ENCODE measurements at places on chromosomes 1 and 21.
A peak's percentile ranks its signal among the peaks of the same experiment; 100 is the strongest.

GRCh38 chr21:33902349-33902748, 13.3 kb downstream of the ATP5PO start:
- DNase-seq, result no peak

- no peak for DNase-seq
These were observed 8.5 kb downstream of the SH3BGRL3 start for GRCh38 chr1:26288311-26288941.

DNA sequence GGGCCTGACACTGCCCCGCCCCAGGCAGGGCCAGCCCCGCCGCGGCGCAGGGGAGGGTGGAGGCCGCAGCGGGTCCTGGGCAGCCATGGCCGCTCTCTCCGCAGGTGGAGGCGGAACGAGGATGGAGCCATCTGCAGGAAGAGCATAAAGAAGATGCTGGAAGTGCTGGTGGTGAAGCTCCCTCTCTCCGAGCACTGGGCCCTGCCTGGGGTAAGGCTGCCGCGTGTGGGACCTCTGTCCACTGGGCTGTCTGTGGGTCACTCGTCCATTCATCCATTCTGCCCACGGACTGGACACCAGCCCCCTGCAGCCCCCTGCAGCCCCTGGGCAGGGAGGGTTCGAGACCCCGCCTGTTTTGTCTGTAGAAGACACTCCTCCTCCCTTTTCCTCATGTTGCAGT, 18.4 kb upstream of the LRRC3 start:
- no peak for DNase-seq

GRCh38 chr1:15848143-15848928, 829 bp downstream of the SPEN start:
- DNase-seq, result no peak

- peak; percentile 58 for DNase-seq
These were observed 14.8 kb upstream of the ZNF436 start for GRCh38 chr1:23384312-23385058.

DNA sequence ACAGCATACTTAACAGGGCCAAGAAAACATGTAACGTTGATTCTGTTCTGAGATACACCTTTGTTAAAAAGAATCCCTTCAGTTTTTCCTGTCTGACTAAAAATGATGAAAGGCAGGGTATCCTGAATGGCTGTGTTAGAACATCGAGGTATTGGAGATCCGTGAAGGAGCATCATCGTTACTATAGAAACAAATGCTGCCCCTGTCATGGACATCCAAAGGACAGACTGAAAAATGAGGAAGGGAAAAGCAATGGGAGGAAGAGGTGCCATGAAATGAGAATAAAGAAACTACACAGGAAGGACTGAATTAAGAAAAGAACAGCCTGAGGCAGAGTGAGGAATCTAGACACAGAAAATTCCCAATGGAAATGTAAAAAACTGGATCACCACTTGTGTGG, 257.9 kb downstream of the PDE4B start:
- no peak for DNase-seq

DNA sequence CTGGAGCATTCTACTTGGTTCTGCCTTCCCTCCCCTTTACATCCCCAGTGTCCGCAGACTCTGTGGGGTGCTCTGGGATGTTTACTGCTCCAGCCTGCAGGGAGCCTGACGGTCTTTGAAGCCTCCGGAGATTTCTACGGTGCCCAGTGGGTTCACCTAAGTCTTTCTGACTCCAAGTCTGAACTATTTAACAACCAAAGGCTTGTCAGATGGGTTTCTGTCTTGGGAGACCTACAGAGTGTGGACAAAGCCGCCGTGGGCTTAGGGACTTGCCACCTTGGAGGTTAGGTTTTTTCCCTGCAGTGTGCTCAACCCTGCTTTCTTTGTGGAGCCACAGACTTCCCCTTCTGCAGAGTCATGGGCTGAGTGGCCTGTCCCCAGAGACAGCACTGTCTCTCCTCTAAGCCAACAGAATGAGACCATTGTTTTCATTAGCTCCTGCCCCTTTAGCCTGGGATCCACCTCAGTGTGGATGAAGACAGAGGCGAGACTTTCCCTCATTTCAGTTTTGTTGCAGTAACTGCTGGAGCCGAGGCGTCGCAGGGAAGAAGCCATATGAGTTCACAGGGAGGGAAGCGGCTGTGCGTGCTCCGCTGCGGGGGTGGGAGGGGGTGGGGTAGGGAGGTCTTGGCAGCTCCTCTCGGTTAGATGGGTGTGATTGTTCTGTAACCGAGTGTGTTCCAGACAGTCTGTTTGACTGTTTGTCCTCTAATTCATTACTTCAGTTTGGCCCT, 120.7 kb downstream of the CNIH3 start:
- no peak for DNase-seq

- peak; percentile 96 for DNase-seq
These were observed 17.8 kb downstream of the SLFNL1 start for GRCh38 chr1:41003640-41004220.

- DNase-seq, result no peak
These were observed 129.3 kb upstream of the GJB5 start for GRCh38 chr1:34625521-34626015.

GRCh38 chr1:212401042-212401441, 13.6 kb downstream of the PACC1 start:
- no peak for DNase-seq

- no peak for DNase-seq
These were observed 841.1 kb downstream of the USP25 start for GRCh38 chr21:16570856-16571255.

- DNase-seq, result no peak
These were observed 533.0 kb upstream of the PRMT6 start for GRCh38 chr1:106523497-106523896.

DNA sequence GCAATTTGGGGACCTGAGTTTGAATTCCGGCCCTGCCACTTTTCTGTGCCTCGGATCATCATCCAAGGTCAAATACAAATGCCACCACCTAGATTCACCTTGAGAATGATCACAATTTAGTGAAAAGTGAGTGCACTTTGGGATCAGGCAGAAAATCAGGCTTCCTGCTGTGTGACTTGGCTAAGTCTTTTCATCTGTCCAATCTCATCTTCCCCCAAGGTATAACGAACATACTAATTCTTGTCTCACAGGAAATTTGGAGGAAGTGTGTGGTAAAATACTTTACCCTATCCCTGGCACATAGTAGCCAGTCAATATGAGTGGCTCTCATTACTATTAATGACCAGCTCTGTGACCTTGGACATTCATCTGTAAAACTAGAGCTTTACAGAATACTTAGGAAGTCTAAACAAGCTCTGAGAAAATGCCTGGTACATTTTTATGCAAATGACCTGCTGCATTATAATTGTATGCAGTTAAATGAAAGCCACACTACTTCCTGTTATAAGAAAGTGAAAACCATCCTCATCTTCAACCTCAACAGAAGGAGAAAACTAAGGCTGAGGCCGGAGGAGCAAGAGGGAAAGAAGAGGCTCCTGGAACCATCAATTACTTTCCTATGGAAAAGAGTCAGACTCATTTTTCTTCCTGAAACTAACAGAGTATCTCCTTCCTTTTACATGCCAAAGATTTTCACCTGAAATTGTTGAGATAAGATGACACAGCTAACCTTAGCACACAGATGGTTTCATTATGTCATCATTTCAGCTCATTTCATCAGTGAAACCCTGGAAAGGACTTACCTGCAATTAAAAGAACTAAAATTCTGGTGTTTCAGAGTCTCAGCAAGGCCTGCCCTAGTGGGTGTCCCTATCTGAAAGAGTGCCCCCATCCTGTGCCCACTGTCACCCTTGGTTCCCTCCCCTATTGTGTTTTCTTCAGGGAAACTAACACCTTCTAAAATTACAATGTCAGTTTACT, 32.6 kb upstream of the RGS8 start:
- no peak for DNase-seq

DNA sequence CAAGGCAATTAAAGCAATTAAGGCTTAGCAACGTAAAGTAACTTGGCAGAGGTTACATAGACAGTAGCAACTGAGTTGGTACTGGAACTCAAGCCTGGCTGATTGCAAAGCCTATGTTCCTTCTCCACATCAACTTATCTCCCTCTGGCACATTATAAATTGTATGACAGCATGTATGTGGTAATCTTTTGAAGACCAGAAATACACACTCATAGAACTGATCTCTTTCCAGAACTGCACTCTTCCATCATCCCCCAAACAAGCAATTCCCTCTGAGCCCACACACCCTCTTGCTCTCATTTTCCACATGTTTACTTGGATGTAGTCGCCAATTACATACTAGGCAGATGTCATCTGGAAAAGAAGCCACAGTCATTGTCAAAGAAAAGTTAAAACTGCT, 502.2 kb downstream of the PLPP3 start:
- no peak for DNase-seq

- DNase-seq, result no peak
These were observed 3.1 kb downstream of the SLC41A1 start for GRCh38 chr1:205809942-205810345.

GRCh38 chr1:245200146-245200545, 45.4 kb downstream of the KIF26B start:
- no peak for DNase-seq

DNA sequence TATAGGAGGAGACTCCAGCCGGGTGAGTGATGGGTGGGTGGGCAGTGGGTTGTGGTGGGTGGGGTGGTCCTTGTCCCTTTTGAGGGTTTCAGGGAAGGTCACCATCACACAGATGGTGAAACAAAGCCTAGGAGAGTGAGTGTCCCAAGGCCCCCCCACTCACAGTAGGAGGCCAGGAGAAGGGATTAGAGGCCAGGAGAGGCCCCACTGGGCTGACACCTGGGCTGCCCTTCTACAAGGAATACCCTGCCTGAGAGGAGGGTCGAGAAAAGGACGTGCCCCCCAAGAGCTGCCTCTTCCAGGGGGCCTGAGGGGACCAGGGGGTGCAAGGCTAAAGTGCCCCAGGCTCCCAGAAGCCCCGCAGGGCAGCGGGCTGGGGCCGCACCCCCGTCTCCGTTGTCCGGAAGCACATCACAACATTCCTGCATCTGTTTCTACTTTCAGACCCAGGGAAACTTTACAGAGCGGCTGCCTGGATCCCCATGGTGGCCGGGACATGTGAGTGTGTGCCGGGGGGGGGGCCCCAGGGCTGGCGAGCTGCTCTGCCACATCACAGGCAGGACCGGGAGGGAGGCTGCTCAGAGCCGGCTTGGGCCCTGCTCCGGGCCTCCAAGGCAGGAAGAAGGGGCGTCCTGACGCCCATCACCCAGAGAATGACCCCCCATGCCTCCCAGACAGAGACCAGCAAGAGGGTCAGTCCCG, 68.2 kb downstream of the ARHGEF16 start:
- DNase-seq, result no peak

DNA sequence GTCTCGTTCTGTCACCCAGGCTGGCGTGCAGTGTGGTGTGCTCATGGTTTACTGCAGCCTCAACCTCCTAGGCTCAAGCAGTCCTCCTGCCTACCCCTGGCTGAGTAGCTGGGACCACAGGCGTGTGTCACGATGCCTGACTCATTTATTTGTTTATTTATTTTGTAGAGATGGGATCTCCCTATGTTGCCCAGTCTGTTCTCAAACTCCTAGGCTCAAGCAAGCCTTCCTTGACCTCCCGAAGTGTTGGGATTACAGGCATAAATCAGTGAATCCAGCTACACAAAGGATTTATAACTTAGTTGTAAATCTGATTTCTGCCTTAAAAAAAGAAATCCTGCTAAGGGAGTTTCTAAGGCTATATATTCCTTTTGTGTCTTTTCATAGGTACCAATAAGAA, 30.5 kb upstream of the ZNF496 start:
- no peak for DNase-seq

GRCh38 chr1:240965581-240966091, 353.7 kb upstream of the GREM2 start:
- DNase-seq, result no peak

- DNase-seq, result peak; percentile 100
These were observed 19.7 kb upstream of the FASLG start for GRCh38 chr1:172638885-172639831.

- DNase-seq, result no peak
These were observed 25.7 kb downstream of the LY9 start for GRCh38 chr1:160821627-160822026.

DNA sequence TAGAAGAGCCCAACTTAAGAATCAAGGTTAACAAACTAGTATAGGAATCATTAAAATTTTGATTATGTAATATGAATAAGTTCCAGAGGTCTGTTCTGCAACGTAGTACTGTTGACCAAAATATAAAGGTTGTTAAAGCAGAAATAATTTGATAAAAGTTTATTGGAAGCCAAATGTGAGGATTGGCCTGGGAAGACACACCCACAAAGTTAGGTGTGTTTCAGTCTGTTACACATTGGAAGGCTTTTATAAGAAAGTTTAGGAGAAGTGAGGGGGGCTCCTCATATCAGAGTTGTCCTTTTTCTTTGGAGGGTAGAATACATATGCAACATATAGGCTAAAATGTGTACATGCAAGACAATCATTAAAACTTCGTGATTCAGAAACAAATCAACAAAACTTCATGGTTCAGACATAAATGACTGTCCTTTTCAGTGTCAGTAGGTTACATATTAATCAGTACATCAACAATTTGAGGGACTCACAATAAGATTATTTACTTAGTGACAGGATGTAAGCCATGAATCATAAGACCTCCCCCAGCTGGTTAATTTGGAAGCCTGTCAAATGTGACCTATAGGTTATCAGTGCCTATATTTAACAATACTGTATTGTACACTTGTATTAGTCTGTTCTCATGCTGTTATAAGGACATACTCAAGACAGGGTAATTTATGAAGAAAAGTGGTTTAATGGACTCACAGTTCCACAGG, 245.0 kb upstream of the B3GALT2 start:
- peak; percentile 66 for DNase-seq

GRCh38 chr1:113545626-113546025, 155.3 kb downstream of the MAGI3 start:
- DNase-seq, result no peak

GRCh38 chr1:167757433-167758309, 35.9 kb downstream of the MPZL1 start:
- no peak for DNase-seq

GRCh38 chr1:184030433-184031091, 7.0 kb downstream of the COLGALT2 start:
- DNase-seq, result no peak

GRCh38 chr21:35333831-35334618, 284.9 kb upstream of the RUNX1 start:
- DNase-seq, result no peak

- DNase-seq, result peak; percentile 62
These were observed 162.8 kb downstream of the FASLG start for GRCh38 chr1:172821609-172822274.

GRCh38 chr21:28923439-28923975, 69.2 kb downstream of the LTN1 start:
- no peak for DNase-seq

GRCh38 chr1:169648709-169649108, 18.8 kb upstream of the SELP start:
- no peak for DNase-seq

DNA sequence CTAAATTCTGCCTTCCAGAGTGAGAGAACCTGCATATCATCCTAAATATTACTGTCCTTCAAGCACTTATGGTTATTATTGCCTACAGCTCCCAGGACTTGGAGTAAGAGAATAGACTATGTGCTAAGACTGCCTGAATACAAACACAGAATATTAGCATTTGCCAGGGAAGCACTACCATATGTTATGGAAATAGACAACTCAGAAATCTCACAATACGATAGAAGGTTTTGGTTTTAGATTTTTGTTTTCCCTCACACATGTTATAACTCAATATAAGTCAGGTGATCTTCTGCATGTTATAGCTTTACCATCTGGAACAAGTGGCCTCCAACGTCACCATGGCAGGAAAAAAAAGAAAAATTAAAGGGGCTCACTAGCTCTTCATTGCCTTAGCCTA, 413.9 kb downstream of the LRRIQ3 start:
- no peak for DNase-seq

- DNase-seq, result no peak
These were observed 59.6 kb downstream of the CC2D1B start for GRCh38 chr1:52306227-52307006.

GRCh38 chr21:46472246-46472645, 13.6 kb downstream of the DIP2A start:
- no peak for DNase-seq

All from renal cortical epithelial cell (primary cell).